ENCODE measurements at places on chromosomes 11 and 22.

- no peak for DNase-seq
Observed at GRCh38 chr22:22394591-22394990, 114.0 kb downstream of the ZNF280B start.

GRCh38 chr11:7593481-7593880 is 79.7 kb downstream of the PPFIBP2 start:
- DNase-seq = no peak

GRCh38 chr11:7671347-7672215 is 1.7 kb downstream of the CYB5R2 start:
- DNase-seq = peak; percentile 32

DNA sequence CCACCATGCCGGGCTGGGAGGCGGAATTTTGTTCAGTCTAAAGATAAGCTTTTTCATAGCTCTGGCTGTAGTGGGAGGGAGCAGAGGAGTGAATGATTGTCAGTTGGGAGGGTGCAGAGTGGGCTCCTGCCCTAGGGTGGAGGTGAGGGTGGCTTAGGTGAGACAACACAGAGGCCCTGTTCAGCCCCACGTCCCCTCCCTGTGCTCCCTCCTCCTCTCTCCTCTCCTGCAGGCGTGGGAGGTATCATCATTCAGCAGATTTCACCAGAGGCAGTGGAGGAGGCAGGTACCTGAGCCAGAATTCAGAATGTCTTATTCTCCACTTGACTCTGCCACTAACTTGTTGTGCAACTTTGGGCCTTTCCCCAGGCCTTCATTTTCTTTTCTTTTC is 1.7 kb upstream of the THRSP start:
- DNase-seq = no peak

DNA sequence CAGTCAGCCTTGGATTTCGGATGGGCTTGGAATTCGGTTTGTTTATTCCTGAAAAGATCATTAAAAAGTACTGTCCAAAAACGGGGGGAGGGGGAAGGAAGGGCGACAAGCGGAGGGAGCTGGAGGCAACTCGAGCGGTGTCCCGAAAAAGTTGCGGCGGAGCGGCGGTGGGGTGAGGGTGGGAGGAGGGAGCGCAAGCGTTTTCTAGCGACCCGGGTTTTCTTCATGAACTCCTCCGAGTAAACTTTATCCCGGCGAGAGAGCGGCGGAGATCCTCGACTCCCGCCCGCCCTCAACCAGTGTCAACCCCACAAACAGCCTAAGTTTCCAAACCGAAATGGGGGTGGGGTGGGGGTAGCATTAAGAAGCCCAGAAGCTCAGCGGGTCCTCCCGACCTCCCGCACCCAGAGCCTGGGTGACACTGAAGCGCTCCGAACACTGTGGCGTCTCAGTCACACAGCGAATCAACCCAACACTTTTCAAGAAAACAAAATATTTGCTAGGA is 133.0 kb upstream of the C11orf58 start:
- DNase-seq = no peak

DNA sequence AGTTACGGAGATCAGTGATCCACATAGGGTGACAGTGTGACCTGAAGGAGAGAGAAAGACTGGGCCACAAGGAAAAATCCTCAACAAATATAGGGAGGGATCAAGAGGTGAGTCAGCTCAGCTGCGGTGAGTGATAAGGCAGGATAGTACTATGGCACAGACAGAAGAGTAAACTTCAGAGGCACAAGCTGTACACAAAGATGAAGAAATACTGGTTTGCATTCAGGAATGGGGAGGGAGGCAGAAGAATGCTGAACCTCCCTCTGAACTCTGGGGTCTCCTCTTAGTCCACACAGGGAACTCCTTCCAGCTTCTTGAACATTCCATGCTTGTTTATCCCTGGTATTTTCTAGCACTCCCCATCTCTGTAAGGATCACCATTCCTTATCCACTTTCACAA is 162.7 kb downstream of the BARX2 start:
- no peak for DNase-seq

GRCh38 chr22:11360632-11361031 is 4167.4 kb upstream of the OR11H1 start:
- no peak for DNase-seq

GRCh38 chr11:114340311-114341131 is 44.3 kb downstream of the NNMT start:
- no peak for DNase-seq

- DNase-seq = no peak
Observed at GRCh38 chr11:115463606-115464005, 40.6 kb downstream of the CADM1 start.

- no peak for DNase-seq
Observed at GRCh38 chr22:38731703-38732161, 24.1 kb downstream of the SUN2 start.

- no peak for DNase-seq
Observed at GRCh38 chr11:45667929-45668680, 2.7 kb upstream of the CHST1 start.

DNA sequence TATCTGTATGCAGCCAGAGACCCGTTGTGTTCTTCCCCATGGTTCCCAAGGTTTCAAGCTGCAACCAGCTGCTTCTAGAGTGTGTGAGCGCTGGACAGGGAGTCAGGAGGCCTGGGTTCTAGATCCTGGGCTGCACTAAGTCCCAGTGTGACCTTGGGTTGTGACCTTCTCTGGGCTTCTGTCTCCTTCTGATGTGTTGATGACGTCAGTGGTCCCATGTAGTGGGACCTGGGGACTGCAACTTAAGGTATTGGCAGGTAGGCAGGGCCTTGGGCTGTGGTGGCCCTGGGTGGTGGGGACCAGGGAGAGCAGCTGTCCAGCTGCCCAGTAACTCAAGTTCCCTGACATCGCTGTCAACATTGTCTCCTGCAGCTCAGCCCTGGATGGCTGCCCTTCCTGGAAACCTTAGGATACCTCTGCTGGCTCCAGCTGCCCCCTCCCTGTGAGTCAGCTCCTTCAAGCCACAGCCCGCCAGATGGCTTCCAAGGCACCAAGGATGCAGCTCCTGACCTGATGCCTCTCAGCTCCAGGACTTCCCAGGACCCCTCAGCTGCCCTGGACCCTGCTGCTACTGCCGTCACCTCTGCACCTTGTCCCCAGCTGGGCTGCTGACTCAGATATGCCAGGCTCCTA is 1.3 kb upstream of the PVALB start:
- no peak for DNase-seq

DNA sequence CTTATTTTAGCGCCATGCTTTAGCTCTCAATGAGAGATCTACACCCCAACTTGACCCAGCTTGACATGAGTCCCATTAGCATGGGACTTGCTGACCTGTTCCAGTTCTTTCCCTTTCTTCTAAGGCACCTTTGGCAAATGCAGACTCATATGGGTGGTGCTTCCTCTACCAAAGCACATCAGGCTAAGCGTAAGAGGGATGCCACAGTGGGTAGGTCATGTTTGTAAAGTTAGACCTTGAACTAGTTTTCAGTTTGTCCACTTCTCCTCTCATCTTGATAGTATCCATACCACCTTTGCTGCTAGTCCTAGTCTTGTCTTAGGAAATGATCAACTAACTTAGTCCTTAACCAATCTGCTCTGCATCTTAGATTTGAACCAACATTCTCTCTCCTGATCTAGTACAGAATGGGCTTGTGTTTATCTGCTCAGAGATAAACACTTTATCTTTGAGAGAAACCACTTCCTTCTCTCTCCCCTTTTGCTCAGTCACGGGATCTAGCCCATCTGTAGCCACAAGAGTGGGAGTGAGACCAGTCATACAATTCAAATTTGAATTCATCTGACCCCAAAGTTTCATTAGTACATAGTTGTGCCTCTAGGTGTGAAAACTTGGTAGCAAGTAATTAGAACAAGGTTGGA is 72.1 kb upstream of the CD44 start:
- no peak for DNase-seq

GRCh38 chr11:72599325-72600117 is 74.7 kb downstream of the PDE2A start:
- DNase-seq = no peak
